Stimulated activated naive B cell treated with anti-CD40 and anti-IgM and Interleukin-4, amounts not matched to agents 10 μg/mL and 1 μg/mL and 100 μg/mL, for 72 hours (primary cell): ENCODE measurements at places on chromosomes 11 and 22.

DNA sequence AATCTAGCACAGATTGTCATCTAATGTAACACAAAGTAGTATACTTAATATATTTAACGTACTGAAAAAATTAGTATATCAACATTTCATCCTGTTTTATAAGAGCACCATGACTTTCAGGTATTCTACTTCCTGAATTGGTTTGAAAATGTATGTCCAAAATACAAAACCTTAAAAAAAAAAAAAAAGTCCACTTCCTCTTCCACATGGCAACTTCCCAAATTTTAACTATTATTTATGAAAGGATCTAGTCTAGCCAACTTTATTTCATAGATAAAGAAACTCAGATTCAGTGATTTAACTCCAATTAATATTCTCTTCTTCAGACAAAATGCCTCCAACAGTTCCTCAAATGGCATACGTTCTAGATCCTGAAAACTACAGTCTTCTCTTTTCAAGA lies 44.0 kb downstream of the PIK3C2A start:
- DNase-seq = no peak

GRCh38 chr22:35152316-35152715 lies 86.4 kb downstream of the ISX start:
- no peak for DNase-seq

- no peak for DNase-seq
Measured at GRCh38 chr22:38068641-38069371, 11.6 kb downstream of the PICK1 start.

DNA sequence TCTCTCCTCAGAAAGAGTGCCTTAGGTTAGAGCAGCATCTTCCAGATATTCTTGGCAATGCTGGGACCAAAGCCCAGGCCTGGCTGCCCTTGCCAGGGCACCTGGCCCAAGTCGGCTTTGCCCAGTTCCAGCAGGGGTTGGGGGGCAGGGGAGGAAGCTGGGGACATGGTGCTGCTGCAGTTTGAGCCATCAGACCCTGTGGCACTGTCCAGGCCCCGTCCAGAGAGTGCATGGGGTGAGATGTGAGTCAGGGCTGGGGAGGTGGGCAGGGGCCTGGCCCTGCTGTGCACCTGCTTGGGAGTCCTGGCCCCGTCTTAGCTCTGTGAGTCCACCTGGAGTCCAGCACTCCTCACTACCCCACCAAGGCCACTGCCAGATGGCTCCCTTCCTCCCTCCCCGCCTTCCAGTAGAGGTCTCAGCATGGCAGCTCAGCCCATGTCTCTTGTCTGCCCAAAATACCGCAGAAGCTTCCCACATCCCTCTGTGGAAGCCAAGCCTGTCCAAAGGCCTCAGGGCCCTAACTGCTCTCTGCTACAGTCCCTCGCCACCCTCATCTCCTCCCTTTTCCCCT lies 16.6 kb downstream of the DERL3 start:
- DNase-seq = no peak

- no peak for DNase-seq
Measured at GRCh38 chr22:43881091-43882061, 10.4 kb downstream of the PNPLA5 start.

DNA sequence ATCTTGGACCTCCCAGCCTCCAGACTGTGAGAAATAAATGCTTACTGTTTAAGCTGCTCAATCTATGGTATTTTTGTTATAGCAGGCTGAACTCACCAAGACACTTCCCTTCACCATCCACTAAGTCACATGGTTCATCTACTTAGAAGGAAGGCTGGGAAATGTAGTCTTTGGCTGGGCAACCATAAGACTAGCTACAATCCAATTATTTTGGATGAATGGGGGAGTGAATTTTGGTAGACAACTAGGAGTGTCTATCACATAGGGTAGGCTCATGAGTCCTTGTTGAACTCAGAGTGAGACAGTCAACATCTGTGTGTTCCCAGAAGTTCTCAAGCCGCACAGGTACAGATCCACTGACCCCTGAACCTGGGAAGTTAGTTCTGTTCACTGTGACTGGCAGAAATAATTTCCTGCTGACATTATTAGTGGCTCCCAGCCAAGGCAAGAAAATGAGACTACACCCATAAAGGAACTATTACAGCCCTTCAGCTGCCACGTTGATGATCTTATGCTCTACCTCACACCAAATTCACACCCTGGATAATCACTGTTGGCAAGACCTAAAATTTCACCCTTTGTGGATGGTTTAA lies 3.1 kb upstream of the SLC35C1 start:
- no peak for DNase-seq

DNA sequence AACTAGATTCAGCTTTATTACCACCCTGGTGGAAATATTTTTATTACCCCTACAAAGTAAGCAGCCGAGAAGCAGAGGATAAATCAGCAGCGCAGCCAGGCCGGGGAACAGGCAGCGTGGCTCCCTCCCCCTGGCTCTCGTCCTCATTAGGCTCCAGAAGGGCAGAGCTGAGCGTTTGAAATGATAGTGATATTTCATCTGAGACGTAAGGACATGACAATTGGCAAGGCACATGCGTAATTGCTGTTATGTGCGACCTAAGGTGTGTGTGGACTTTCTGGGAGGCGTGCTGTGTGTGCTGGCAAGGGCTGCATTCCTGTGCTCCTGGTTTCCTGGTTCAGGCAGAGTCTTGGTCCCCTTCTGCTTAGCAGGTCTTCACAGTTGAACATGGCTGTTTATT lies 247.8 kb downstream of the TBC1D22A start:
- DNase-seq = no peak

DNA sequence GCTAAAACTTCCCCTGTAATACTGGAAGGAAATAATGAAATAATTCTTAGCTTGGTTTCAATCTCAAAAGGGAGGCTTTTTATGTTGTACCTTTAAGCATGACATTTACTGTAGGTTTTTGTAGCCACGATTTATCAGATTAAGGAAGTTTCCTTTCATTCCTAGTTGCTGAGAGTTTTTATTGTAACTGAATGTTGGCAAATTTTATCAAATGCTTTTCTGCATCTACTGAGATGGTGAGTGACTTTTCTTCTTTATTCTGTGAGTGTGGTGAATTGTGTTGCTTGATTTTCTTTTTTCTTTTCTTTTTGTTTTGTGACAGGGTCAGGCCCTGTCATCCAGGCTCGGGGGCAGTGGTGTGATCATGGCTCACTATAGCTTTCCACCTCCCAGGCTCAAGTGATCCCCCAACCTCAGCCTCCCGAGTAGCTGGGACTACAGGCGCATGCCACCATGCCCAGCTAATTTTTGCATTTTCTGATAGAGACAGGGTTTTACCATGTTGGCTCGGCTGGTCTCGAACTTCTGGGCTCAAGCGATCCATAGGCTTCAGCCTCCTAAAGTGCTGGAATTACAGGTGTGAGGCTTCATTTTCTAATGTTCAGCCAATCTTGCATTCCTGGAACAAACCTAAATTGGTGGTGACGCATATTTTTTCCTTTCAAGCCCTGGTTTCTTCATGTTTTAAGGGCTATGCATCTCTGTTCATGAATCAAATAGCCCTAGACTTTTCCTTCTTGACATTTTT lies 26.2 kb downstream of the SUSD2 start:
- no peak for DNase-seq

- DNase-seq = no peak
Measured at GRCh38 chr11:93741882-93742226, 382 bp downstream of the C11orf54 start.

- no peak for DNase-seq
Measured at GRCh38 chr22:23218867-23219251, 38.5 kb downstream of the BCR start.

GRCh38 chr11:12439615-12440014 lies 62.2 kb downstream of the PARVA start:
- DNase-seq = no peak

DNA sequence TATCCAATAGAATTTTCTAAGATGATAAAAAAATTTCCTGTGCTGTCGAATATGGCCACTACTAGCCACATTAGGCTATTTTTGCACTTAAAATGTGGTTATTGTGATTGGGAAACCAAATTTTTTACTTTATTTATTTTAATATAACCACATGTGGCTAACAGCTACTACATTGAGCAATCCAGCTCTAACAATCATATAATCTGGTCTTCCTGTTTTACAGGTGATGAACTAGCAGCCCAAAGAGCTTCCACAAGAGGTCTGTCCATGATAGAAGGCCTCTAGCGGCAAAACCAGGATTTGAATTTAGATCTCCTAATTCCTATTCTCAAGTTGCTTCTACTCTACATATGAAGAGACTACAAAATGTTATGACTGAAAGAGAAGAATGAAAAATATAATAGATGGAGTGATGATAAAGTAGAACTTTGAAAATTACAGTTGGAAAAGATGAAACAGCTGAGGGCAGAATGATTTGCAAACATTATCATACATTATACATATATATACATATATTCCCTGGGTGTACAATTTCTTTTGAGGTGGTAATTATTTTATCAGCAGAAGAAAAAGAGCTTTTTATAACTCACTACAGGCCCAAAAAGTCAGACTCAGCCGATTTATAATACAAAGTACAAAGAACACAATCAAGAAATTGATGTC lies 363.5 kb upstream of the PITPNB start:
- no peak for DNase-seq

- DNase-seq = peak; percentile 25
Measured at GRCh38 chr11:63635762-63636465, 21.7 kb upstream of the PLAAT3 start.

DNA sequence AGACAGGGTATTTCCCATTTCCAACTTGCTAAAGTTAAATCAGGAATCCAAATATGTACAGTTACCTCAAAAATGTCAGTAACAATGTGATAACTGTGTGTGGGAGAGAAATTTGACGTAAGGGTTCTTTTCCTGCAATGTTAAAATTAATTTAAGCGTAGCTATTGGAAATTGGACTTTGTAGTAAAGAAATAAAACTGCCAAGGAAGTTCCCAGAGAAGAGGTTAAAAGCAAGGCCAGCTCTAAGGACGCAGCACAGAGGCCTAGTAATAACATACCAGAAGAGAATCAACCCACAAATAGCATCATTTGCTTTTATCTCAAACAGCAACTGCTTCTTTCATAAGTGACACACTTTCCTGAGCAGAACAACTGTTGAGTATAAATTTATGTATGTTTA lies 36.8 kb upstream of the GRIA4 start:
- DNase-seq = no peak

GRCh38 chr11:126345759-126346585 lies 9.5 kb upstream of the ST3GAL4 start:
- no peak for DNase-seq

DNA sequence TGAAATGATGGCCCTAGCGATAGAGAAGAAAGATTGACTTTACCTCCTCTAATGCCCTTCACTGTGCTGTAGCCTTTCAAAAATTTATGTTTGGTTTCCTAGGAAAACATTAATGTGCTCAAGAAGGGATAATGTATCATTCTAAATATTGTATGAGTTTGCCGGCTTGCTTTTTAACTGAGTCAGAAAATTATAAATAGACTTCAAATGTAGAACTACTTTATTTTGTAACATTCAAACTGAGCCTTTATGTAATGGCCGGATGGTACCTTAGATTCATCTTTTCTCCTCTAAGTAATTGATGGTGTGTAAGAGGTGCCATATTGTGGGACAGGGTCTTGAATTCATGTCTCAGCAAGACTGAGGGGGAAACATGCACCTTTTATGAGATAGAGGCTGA lies 57.7 kb downstream of the BID start:
- no peak for DNase-seq

- DNase-seq = no peak
Measured at GRCh38 chr11:34299284-34299972, 58.4 kb downstream of the ABTB2 start.

- DNase-seq = no peak
Measured at GRCh38 chr11:32034149-32034548, 56.7 kb upstream of the RCN1 start.

GRCh38 chr11:73576185-73576614 lies 21.7 kb downstream of the FAM168A start:
- DNase-seq = no peak

GRCh38 chr11:37907436-37908218 lies 1309.6 kb upstream of the RAG2 start:
- no peak for DNase-seq

DNA sequence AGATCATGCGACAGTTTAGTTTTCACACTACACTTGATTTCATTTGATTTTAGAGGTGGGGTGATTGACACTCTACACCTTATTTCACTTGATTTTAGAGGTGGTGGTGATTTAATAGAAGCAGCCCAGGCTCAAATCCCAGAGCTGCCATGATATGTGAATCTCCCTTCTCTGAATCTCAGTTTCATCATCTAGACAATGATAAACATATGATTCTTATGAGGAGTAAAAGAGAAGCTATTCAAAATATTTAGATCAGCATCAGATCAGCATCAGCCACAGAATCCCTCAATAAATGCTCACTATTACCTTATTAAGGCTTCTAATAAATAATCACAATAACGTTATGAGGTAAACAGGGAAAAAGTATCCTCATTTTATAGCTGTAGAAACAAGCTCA lies 98.8 kb downstream of the MSANTD4 start:
- DNase-seq = no peak

DNA sequence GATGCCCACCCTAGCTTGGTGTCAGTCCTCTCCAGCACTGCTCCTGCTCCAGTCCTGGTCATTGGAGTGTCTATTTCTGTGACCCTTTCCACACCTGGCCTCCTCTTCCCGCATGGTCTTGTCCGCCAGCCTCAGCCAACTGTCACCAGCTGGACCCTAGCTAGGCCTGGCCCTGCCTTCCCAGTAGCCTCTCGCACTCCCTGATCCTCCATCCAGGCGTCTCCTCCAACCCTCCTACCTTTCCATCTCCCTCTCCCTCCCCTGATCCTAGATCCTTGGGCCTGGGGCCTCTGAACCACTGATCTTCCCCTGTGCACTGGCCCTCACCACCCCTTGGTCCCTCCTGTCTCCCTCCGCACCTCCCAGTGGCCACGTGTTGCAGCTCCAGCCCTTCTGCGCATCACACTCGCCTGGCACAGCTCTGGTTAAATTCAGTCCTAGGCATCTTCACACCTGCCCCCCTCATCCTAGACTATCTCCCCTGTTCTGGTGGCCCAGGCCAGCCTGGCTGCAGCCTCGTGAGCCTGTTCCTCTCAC lies 9.9 kb downstream of the SYNGR1 start:
- no peak for DNase-seq

DNA sequence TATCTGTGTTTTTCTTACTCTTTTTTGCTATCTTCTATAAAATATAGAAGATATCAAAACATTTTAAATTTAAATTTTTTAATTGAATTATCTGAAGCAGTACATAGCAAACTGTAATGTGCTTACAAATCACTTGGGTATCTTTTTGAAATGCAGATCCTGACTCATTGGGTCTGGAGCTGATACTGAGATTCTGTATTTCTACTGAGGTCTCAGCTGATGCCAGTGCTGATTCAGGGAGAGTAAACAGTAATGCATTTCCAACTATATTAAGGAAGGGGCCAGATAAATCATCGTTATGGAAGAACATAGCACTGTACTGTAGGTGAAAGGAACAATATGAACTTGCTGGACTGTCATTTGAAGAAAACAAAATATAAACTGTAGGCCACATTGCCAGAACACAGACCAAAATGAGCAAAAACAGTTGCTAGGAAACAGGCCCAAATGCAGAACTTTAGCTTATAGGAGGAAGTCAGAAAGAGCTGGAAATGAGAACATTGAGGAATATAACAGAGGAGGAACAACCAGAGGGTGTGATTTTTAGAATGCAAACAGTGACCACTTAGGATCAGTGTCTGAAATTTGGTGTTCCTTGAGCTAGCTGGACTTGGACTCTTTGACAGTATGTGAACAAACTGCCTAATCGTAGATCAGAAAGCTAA lies 3.3 kb downstream of the ARL14EP start:
- DNase-seq = no peak
